Body of pancreas (tissue), 4 donors: ENCODE measurements at places on chromosomes 12 and 14.

GRCh38 chr12:96045566-96045965 is 10.2 kb upstream of the LTA4H start:
- DNase-seq = no peak
- no peak overlapping the region for H3K4me3 ChIP-seq

DNA sequence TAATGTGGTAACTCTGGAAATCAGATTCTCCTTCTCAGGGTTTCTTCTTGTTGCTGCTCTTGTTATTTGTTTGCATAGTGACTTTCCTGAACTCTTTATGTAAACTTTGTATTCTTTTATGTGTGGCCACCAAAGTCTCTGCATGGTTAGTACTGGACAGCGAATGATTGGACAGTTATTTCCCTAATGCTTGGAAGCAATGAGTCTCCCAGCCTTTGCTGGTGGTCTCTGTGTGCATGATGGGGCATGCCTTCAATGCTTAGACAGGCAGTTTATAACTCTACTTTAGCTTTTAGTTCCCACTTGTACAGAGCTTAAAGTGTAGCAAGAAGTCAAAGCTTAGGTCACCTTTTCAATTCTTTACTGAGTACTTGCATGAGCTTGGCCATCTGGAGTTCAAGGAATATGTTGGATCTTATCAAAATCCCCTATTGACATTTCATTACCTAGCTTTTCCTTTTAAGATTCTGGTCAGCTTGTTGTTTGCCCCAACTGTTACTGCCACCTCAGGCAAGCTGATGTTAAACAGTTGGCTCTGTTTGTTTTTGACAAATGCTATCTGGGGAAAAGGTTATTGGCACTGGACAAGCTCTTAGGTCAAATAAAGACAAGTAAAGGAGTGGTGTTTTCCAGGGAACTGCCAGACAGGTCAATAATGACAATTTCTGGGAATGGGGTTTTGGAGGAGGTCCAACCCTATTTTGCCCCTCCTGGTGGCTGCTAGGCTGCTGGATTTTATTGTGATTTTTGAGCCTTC is 12.3 kb downstream of the CCDC91 start:
- H3K27me3 ChIP-seq = no peaks in the 10 kb centered on the region
- DNase-seq = peak; percentile 68
- no peaks in the 10 kb centered on the region for H3K36me3 ChIP-seq
- no peak overlapping the region for H3K4me3 ChIP-seq
- H3K27ac ChIP-seq = peak overlapping the region; percentile 85

- no peak overlapping the region for H3K27ac ChIP-seq
- no peaks in the 10 kb centered on the region for H3K27me3 ChIP-seq
Observed at GRCh38 chr12:76688631-76689030, 75.3 kb upstream of the ZDHHC17 start.

- peaks cover 24% of the 10 kb centered on the region for H3K4me1 ChIP-seq
- no peak overlapping the region for H3K27ac ChIP-seq
- DNase-seq = no peak
- H3K27me3 ChIP-seq = no peaks in the 10 kb centered on the region
Observed at GRCh38 chr12:11758510-11759493, 109.3 kb downstream of the ETV6 start.

DNA sequence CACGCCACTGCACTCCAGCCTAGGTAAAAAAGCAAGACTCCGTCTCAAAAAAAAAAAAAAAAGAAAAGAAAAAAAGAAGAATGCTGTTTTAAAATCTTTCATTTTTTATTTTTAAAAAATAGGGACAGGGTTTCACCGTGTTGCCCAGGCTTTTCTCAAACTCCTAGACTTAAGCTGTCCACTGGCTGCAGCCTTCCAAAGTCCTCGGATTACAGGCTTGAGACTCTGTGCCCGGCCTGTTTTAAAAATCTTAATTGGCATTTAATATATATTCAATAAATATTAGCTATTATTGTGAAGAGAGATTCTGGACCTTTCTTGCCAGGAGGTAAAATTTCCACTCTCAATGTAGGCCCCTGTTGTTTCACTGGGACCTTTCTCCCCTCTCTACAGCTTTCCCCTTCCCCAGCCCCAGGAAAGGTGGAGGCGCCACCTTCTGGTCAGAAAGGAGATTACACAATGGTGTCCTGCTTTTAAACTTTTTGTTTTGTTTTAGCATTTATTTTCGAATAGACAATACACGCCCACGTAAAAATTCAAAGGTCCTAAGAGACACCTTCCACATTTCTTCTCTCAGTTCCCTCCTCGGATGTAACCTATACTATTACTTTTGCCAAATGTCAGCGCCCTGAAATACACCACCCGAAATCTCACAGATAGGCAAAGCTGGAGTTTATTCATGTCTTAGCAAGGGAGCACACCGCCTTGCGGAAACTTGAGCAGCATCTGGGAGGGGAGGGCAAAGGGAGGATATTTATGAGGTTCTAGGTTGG is 23.8 kb upstream of the PHC1 start:
- H3K4me1 ChIP-seq = no peaks in the 10 kb centered on the region
- H3K27ac ChIP-seq = no peak overlapping the region
- DNase-seq = peak; percentile 32
- H3K36me3 ChIP-seq = no peaks in the 10 kb centered on the region
- H3K4me3 ChIP-seq = no peak overlapping the region
- H3K27me3 ChIP-seq = no peaks in the 10 kb centered on the region

DNA sequence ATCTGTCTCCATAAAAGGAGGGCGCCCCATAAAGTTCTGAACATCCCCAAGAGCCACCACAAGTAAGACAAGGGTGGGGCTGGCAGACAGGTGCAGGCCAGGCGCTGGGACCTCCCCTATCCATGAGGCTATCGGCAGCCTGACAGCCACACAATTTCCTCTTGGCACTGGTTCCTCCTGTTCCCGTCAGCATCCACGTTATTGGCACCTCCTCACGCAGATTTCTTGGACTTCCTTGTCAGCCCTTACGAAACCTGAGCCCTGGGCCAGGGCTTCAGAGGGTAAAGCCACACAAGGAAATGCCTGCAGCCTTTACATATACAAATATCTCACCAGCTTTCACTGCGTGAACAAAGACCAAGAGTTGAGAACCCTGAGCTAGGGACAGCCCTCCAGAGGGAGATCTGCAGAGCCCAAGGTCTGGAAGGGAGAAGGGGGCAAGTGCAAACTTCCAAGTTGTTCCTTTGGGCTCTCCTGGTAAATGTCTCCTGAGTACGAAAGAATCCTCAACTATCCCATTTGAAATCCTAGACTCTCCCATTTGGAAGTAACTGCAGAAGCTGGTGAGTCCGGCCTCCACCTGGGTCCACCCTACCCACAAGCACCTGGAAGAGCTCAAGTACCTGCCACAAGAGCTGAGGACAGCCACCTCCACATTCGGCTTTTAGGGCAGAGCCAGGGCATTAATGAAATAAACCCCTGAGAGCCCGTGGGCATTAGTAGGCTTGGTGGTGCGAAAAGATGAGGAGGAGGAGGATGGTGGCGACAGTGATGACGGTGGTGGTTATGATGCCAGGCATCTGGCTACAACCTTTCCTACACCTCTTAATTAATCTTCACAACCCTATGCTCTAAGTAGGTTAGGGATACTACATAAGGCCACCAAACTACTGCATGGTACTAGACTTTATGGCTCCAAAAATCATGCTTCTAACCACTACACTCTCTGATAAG is 5.5 kb upstream of the TC2N start:
- DNase-seq = peak; percentile 95
- peak overlapping the region; percentile 97 for H3K27ac ChIP-seq
- peaks cover 88% of the 10 kb centered on the region for H3K4me1 ChIP-seq
- no peaks in the 10 kb centered on the region for H3K27me3 ChIP-seq
